ENCODE measurements at places on chromosomes 4 and X. TPM values are rescaled to one million over a fixed set of nuclear protein-coding genes. Genes with fewer than 3 reads are reported as not detected.

STATH gene
- not detected for total RNA-seq

VSIG1 gene
- total RNA-seq, result 0.20 TPM

LONRF3 gene
- total RNA-seq, result 3.4 TPM

KCNIP4 gene
- not detected for total RNA-seq

XK gene
- total RNA-seq, result 0.38 TPM

DMRTC1 gene
- total RNA-seq, result 0.17 TPM

SPCS3 gene
- 34.9 TPM for total RNA-seq

BMP15 gene
- total RNA-seq, result not detected

RNF128 gene
- not detected for total RNA-seq

PLK4 gene
- 13.2 TPM for total RNA-seq

SRPK3 gene
- total RNA-seq, result 0.13 TPM

CYLC1 gene
- not detected for total RNA-seq

TLL1 gene
- 0.22 TPM for total RNA-seq

ZCCHC12 gene
- total RNA-seq, result 0.25 TPM

ART3 gene
- total RNA-seq, result not detected

NAT8L gene
- 13.6 TPM for total RNA-seq

NEUROG2 gene
- total RNA-seq, result 0.06 TPM

GABRG1 gene
- total RNA-seq, result not detected

AMELX gene
- total RNA-seq, result not detected

GPC4 gene
- total RNA-seq, result 0.02 TPM

ITM2A gene
- not detected for total RNA-seq

IKBKG gene
- 40.9 TPM for total RNA-seq
